Stimulated activated CD8-positive, alpha-beta memory T cell treated with anti-CD3 and anti-CD28 coated beads, Interleukin-4, amount 100 ng/mL, for 24 hours (primary cell): ENCODE measurements at places on chromosomes 16 and 17.

DNA sequence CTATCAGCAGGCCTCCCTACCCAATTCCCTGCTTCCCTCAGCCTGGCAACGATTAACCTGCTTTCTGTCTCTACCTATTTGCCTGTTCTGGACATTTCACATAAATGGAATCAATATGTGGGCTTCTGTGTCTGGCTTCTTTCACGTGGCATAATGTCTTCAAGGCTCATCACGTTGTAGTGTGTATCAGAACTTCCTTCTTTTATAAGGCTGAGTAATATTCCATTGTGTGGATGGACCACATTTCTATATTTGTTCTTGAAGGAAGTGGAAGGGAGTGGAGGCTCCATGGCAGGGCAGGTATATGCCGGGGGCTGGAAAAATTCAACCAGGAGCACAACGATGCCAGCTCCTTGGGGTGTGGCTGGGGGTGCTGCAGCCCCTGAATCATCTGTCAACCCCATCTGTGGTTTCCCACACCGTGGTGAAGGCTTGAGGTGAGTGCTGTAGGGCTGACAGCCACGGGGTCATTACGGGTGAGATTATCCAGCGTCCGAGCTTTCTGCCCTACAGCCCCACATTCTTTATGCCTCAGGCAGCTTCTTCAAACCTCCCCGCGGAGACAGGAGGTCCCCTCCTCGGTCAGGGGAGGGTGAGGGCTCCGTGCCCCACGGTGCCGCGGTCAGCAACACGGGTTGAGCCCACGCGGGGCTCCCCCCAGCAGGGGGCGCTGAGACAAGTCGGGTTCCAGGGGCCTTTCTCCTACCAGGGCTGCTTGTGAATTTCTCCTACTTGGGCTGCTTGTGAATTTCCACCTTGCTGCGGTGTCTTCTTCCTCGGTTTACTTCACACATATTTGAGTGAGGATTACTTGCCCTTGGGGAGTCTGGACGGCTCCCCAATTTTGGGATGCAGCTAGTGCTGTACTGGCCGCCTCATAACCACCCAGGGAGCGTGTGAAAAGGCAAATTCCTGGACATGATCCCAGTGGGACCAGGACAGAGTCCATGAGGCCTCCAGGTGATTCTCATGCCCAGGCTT, 18.3 kb upstream of the WFIKKN2 start:
- peak; percentile 41 for DNase-seq

GRCh38 chr17:1289695-1290094, 10.2 kb downstream of the TRARG1 start:
- no peak for DNase-seq

GRCh38 chr16:56675685-56676210, 6.1 kb downstream of the MT1H start:
- DNase-seq = peak; percentile 60

- no peak for DNase-seq
Observed at GRCh38 chr16:50741225-50741780, 583 bp upstream of the CYLD start.

- no peak for DNase-seq
Observed at GRCh38 chr16:57159447-57159846, 26.4 kb downstream of the PSME3IP1 start.

GRCh38 chr16:70648606-70649005, 2.2 kb downstream of the IL34 start:
- DNase-seq = no peak

DNA sequence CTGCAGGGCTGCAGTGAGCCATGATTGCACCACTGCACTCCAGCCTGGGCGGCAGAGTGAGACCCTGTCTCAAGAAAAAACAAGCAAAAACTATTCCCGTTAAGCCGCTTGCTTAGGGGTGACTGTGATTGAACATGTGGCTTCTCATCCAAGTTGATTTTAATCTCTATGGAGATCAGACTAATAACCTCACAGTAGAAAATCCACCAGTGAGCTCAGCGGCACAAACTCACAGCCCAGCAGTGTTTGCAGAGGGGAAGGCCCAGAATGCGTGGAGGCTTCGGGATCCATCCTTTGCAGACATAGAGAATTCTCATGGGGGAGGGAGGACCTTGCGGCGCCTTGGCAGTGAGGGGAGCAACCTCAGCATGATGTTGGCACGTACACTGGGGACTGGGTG, 7.4 kb downstream of the BANP start:
- no peak for DNase-seq

GRCh38 chr16:57686577-57686976, 8.0 kb upstream of the DRC7 start:
- no peak for DNase-seq

- DNase-seq = no peak
Observed at GRCh38 chr17:57548421-57549410, 196.4 kb downstream of the CCDC182 start.

DNA sequence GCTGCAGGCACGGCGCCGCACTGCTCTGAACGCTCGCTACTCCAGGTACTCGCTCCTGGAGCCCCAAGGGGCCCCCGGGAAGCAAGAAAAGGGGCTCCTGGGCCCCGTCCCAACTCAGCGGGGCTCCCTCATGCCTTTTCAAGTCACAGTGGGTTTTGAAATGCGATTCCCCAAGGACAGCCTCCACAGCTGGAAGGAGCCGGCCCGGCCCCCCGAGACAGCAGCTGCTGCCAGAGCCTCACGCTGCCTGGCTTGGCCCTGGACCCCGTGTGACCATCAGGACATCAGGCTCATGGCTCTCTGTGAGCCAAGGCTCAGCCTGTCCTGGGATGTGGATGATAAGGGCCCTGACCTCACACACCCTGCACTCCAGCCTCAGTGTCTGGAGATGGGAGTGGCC, 80.6 kb downstream of the LMF1 start:
- no peak for DNase-seq

- no peak for DNase-seq
Observed at GRCh38 chr16:79336437-79337229, 263.9 kb downstream of the MAF start.

DNA sequence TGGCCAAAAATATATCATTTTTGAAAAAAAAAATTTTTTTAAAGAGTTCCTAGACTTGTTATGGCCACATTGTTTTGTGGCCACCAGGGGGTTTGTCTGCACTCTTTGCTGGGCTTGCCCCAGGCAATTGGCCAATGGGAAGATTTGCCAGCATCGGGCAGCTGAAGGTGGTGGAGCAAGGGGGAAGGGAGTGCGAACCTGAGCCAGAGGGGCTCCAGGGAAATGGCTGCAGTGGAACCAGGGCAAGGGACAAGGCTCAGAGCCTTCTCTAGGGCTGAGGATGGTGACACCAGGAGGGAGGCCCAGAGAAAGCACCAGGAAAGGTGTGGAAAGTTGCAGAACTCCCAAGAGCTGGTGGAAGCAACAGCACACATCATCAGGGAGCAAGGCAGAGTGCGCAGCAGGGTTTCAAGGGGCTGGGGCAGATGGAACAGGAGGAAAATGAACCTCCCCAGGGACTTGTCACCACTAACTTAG, 15.5 kb upstream of the CMIP start:
- DNase-seq = no peak

GRCh38 chr17:28711723-28712031, at the start of gene PROCA1:
Gene PROCA1 (minus strand): TSS chr17:28711888. CDS start chr17:28711660, 228 bp downstream.
- no peak for DNase-seq

GRCh38 chr16:87929986-87930385, 6.3 kb downstream of the CA5A start:
- no peak for DNase-seq

DNA sequence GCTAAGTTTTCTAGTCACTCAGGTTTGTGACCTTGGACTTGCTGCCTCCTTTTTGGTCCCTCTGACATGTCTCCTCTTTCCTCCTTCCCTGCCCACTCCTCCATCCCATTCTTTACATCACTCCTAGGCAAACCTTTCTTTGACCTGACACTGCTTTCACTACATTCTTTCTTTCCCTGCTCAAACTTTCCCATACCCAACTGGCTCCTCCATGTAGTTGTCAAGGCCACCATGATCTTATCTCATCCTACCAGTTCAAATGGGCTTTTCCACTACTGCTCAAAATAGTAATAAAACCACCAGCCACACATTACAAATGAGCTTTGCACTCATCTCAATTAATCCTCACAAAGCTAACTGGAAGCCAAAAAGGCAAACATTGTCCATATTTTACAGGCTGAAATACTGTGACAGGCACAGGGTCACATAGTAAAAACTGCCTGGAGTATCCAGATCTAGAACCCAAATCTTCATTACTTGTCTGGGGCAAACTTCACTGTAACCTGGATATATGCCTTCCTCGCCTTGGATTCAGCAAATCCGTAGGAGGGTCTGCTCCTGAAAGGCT, 14.4 kb downstream of the MRPS23 start:
- no peak for DNase-seq

GRCh38 chr17:11780621-11781020, 182.4 kb downstream of the DNAH9 start:
- DNase-seq = no peak

- no peak for DNase-seq
Observed at GRCh38 chr17:44961921-44962350, 6.2 kb downstream of the C1QL1 start.

- DNase-seq = no peak
Observed at GRCh38 chr16:56686758-56687157, 4.5 kb downstream of the MT1X start.

GRCh38 chr16:12348733-12349704, 372.5 kb downstream of the SNX29 start:
- DNase-seq = no peak

GRCh38 chr17:4144422-4144747, 1.4 kb downstream of the CYB5D2 start:
- DNase-seq = no peak

DNA sequence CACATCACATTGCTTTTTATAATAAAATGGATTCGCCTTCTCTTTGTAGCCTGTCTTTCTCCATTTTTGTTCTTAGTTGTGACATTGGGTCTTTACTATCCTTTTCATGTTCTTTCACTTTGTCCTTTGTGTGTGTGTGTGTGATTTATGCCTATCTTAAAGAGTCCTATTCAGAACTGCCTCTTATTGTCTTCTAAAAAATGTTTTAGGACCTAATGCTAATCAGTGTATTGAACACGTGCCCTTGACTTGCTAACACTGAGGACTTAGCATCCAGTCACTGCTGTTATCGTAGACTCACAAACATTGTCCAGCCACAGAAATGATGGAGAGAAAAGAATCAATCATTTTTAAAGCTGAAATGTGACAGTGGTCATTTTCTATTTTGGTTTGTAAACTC, 251.9 kb downstream of the CNTNAP4 start:
- DNase-seq = no peak

- DNase-seq = no peak
Observed at GRCh38 chr16:88883946-88884345, 17.5 kb upstream of the PABPN1L start.

DNA sequence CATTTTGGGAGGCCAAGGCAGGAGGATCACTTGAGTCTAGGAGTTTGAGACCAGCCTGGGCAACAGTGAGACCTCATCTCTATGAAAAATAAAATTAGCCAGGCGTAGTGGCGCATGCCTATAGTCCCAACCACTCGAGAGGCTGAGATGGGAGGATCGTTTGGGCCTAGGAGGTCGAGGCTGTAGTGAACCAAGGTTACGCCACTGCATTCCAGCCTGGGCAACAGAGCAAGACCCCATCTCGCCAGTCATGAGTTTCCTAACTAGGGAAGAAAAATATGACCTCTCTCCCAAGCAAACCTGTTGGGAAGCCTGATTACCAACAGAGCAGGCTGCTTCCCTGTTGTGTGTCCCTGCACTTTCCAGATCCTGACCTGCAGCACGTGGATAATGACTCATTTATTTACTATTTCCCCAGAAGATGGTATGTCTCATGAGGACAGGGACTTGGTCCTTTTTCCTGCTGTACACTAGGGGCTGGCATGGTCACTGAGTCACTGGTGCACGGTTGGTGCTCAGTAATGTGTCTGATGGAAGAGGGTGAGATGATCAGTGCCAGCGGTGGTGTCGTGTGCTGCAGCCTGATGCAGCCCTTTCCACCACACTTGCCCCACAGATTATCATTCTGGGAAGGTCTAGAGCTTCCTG, 30.8 kb downstream of the NMT1 start:
- no peak for DNase-seq

- no peak for DNase-seq
Observed at GRCh38 chr17:2571523-2572303, 21.7 kb upstream of the PAFAH1B1 start.

- DNase-seq = no peak
Observed at GRCh38 chr16:75589306-75589705, 23.1 kb downstream of the GABARAPL2 start.

DNA sequence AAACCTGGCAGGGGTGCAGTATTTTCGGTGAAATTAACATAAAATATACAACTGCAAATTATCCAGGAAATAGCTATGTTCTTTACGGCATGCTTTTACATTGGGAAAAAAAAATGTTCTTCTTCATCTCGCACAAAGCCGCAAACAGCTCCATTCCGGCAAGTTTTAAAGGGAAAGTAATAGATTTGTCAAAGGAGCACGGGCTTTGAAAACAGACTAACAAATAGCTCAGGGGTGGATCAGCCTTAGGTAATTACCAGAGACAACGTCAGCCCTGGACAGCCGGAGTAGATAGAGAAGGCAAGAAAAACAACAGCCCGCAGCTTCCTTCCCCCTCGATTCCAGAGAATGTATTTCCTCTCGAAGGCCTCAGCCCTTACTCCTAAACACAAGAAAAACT, 222.5 kb downstream of the C16orf78 start:
- no peak for DNase-seq

DNA sequence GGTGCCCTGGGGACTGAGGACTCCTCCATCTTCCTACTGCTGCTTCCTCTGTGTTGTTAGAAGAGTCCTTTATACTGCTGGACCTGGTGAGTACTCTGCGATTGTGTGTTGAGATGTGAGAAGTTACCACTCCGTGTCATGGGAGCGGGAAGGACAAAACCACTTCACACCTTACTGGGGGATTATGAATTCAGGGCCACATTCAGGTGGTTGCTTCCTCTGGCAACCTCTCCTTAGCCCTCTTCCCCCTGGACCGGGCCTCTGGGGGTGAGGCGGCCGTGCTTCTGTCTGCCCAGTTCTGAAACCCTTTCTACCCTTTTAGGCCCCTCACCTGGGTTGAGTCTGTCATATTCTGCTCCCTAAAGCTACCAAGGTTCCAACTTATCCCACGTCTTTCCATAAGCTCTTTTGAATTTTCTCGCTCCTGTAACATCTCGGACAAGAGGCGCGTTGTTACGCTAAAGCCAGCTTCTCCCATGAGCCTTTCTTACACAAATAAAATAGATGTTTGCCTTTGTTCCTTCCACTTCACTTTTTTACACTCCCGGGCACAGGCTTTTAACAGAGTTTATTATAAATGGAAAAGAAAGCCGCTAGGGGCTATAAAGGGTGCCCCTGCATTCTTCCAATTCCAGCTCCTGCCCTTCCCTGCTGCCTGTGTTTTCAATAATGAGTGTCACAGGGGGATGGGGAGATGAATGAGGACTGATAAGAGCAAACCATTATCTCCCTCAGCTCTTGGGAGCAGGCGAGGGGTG, 20.7 kb upstream of the CDH13 start:
- DNase-seq = no peak

DNA sequence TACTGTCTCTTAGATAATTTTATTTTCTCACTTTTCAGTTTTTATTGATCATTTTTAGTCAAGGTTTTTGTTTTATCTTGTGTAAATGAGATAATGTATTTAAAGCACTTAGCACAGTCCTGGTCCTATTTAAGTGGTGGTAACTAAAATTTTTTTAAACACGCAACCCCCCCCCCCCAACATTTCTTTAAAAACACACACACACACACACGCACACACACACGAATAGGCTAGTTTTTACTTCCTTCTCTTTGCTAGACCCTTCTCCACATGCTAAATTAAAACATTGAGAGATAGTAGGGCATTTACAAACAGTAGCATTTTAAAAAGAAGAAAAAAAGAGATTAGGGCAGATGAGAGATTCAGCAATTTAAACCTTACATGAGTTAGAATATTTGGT, 5.0 kb downstream of the NFATC3 start:
- no peak for DNase-seq

- no peak for DNase-seq
Observed at GRCh38 chr16:78892951-78893733, 707.4 kb downstream of the MAF start.

- no peak for DNase-seq
Observed at GRCh38 chr16:29664091-29664921, 1.3 kb downstream of the SPN start.
